Stimulated activated naive B cell treated with anti-CD40 and anti-IgM and Interleukin-4, amounts not matched to agents 10 μg/mL and 1 μg/mL and 100 μg/mL, for 72 hours (primary cell): ENCODE measurements at places on chromosomes 5 and 9.

GRCh38 chr5:65073250-65073661 lies 304.5 kb downstream of the CWC27 start:
- no peak for DNase-seq

DNA sequence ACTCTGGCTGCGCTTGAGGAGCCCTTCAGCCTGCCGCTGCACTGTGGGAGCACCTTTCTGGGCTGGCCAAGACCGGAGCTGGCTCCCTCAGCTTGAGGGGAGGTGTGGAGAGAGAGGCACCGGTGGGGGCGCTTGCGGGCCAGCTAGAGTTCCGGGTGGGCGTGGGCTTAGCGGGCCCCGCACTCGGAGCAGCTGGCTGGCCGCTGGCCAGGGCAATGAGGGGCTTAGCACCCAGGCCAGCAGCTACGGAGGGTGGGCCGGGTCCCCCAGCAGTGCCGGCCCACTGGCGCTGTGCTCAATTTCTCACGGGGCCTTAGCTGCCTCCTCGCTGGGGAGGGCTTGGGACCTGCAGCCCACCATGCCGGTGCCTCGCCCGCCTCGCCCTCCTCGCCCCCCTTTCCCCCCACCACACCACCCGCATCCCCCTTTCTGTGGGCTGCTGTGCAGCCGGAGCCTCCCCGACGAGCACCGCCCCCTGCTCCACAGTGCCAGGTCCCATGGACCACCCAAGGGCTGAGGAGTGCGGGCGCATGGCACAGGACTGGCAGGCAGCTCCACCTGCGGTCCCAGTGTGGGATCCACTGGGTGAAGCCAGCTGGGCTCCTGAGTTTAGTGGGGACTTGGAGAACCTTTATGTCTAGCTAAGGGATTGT lies 954.5 kb downstream of the DTWD2 start:
- no peak for DNase-seq

- no peak for DNase-seq
These were observed 58.6 kb downstream of the PCDHGC5 start for GRCh38 chr5:141547488-141547887.

DNA sequence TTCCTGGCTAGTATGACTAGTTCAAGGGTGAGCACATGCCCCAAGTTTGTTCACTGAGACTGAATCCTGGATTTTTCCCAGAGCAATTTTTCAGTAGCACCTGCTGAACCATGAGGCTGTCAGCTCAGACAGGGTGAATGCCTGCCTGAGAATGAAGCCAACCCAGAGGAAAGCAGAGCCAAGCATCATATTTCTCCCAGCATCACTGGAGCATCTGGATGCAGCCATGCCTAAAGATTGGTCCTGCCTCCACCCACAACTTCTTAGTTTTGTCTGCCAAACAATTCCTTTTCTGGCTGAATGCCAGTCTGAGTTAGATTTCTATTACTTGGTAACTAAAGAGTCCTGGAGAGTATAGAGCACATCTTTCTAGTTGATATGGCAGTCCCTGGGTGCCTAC lies 343.6 kb downstream of the CSNK1G3 start:
- DNase-seq, result no peak

DNA sequence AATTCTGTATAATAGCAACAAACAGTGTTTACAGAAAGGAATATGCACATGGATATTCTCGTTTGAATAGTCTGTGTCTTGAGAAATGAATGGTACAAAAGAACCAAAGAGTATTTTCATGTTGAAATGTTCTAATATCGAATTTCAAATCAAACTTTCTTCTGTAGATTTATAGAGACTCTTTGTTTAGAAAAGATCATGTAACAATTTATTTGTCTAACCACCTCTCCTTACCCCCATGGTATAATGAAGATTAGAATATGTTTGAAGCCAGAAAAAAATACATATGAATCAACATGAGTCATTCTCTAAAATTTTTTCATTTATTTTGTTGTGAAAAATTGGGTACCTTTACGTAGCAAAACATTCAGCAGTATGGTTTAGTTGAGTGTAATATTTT lies 285.6 kb downstream of the PRR16 start:
- no peak for DNase-seq

- no peak for DNase-seq
These were observed 406.6 kb upstream of the MEF2C start for GRCh38 chr5:89289604-89290003.
